ENCODE measurements at places on chromosomes 6 and 20. TPM values are rescaled to one million over a fixed set of nuclear protein-coding genes. Genes with fewer than 3 reads are reported as not detected.

Gene HDGFL1
- total RNA-seq: not detected

Gene ANGPT4
- not detected for total RNA-seq

DNA sequence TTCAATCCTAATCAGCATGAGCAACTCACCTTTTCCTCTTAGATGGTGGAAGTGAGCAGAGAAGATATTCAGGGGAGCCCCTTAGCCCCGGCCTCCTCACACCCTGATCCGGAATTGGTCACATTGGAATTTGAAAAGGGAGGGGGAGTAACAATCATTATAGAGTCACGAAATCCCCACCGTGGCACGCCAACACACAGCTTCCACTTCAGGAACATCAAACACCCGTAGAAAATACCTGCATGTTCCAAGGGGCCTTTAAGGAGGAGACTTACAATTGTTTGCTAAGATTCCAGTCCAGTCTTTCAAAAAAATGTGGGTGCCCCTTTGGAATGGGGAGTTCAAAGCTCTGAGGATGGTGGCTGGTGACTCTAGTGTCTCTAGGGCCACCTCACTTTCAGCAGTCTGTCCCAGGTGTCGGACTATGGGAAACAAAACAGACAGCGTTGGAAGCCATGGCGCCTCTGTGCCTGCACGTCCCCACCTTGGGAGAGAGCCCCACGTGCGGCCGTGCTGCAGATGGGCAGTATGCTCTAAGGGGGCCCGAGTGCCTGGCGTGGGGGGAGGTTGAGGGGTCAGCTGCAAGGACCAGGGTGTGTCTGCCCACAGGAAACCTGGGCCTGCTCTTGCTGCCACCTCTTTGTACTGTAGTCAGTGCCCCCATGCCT, 2.4 kb downstream of the CD93 start:
- peaks cover 6% of the 10 kb centered on the region for H3K27me3 ChIP-seq
- no peaks in the 10 kb centered on the region for H3K4me1 ChIP-seq
- no peak for DNase-seq
- H3K4me3 ChIP-seq: no peak overlapping the region

DNA sequence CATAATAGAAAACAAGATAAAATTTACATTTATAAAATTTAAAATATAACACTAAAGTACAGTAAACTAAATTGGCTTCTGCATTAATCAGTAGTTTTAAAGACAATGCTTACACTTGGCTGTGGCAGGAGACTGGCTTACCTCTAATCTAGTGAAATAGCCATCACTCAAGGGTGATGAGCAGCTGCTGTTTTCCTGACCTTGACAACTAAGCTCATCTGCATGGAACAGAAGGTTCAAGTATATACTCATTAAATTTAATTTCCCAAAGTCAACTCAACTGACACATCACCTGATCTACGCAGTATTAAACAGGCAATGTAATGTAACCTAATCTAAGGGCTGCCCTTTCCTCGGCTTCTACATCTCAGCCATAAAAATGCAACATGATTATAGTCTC, 14.5 kb downstream of the TMX4 start:
- no peaks in the 10 kb centered on the region for H3K27me3 ChIP-seq
- H3K4me3 ChIP-seq: no peak overlapping the region
- H3K27ac ChIP-seq: no peak overlapping the region

GRCh38 chr20:16069389-16070010, 503.7 kb downstream of the KIF16B start:
- H3K4me1 ChIP-seq: no peaks in the 10 kb centered on the region
- DNase-seq: no peak
- no peak overlapping the region for H3K27ac ChIP-seq
- H3K27me3 ChIP-seq: no peaks in the 10 kb centered on the region
- H3K36me3 ChIP-seq: no peaks in the 10 kb centered on the region

All from PC-3 (cell line).